ENCODE measurements at places on chromosomes 3 and 15.

GRCh38 chr15:92925454-92925853 lies 25.3 kb downstream of the CHD2 start:
- no peak for DNase-seq

GRCh38 chr3:37670961-37671483 lies 190.7 kb upstream of the CTDSPL start:
- peak; percentile 85 for DNase-seq

- no peak for DNase-seq
Observed at GRCh38 chr3:134511500-134511899, 25.6 kb downstream of the CEP63 start.

DNA sequence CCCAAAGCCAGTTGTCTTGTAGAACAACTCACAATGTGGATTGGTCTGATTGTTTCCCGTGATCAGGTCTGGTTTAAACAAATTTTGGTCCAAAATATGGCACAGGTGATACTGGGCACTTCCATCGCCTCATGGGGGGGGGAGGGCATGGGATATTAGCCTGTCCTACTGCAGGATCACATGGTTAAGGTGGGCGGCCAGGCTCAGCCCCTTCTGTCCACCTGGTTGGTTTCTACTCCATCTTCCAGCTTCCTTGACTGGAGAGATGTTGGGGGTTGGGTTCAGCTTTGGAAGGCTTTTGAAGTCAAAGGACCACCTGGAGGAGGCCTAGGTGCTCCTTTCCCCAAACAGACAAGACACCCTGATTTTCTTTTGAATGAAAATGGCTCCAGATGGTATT lies 7.2 kb downstream of the KLF13 start:
- no peak for DNase-seq

GRCh38 chr3:67655364-67656121 lies 1.1 kb upstream of the SUCLG2 start:
- no peak for DNase-seq

GRCh38 chr15:84731774-84732173 lies 15.8 kb upstream of the SEC11A start:
- DNase-seq: no peak

DNA sequence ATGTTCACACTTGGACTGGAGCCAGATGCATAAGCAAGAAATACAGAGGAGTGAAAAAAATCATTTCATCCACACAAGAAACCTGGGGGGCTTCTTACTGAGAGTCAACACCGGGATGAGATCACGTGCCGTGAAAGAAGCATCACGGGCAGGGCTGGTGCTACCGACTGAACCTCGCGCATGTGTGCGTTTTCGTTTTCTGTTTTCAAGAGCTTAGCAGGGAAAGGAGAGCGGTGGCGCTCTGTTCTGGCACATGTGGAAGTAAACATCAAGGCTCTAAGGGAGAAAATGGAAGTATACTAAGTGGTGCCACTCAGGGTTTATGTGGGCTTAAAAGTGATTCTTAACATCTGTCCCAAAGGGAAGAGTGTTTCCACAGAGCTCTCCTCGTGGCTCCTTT lies 55.9 kb downstream of the VGLL4 start:
- no peak for DNase-seq

GRCh38 chr3:72012363-72012762 lies 227.4 kb upstream of the PROK2 start:
- no peak for DNase-seq
